ENCODE measurements at places on chromosomes 5 and 9.

GRCh38 chr5:113804264-113804663 is 290.8 kb downstream of the YTHDC2 start:
- no peak for DNase-seq

- DNase-seq, result no peak
These were observed 65.3 kb downstream of the ICE1 start for GRCh38 chr5:5487585-5488360.

- no peak for DNase-seq
These were observed 79.5 kb downstream of the COL15A1 start for GRCh38 chr9:99023231-99023630.

GRCh38 chr9:5492965-5493678 is 17.2 kb upstream of the PDCD1LG2 start:
- DNase-seq, result no peak

DNA sequence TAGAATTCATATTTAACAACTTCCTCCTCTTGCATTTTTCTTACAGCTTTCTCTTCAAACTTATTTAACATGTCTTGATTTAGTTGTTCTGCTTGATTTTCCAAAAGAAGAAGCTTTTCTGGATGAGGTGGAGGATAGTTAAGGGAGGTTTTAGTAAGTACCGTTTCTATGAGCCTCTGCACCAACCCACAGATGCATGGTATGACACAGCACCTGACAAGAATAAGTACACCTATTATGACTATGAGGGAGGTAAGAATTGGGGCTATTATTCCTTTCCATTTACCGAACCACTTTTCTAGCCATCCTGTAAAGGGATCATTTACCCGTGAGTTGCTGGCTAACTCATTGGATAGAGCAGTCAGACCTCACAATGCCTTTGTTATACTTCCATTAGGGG is 2.5 kb upstream of the HMGCS1 start:
- DNase-seq, result no peak

- DNase-seq, result no peak
These were observed 82.1 kb downstream of the RXRA start for GRCh38 chr9:134408389-134408788.

DNA sequence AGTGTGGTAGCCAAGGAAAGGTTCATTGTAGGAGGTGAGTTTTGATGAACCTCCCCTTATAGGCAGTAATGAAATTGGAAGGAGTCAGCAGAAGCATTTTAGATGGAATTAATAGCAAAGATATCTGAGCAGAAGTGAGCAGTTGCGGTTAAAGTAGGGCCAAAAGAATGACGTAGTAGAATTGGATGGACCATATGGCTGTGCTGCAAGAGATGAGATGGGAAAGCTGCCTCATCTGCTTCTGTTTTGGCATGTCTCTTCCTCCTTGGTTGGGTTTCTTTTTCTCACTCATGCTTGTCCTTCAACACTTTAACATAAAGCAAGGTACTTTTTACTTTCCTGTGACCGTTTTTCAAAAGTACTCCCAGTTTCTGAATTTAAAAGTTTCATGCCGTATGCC is 55.8 kb downstream of the AQP7 start:
- DNase-seq, result no peak

DNA sequence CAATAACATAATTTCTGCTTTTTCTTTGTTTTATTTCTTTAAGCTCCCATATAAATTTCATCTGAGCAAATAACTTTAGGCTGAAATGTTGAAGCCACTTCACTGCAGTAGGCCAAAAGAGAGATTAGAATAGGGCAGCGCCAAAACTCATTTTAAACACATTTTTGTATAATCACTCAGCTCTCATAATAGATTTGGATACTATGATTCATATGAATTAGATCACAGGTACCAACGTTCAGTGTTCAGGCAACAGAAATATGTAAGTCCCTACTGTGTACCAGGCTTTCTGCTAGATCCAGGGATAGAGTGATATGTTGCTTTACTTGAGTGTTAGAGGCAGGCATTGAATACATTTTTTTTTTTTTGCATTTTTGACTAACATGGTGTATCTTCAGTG is 370.5 kb downstream of the PTPRD start:
- no peak for DNase-seq

- DNase-seq, result no peak
These were observed 23.0 kb upstream of the RBM22 start for GRCh38 chr5:150723845-150724244.

- DNase-seq, result peak; percentile 56
These were observed 26.1 kb upstream of the ANXA6 start for GRCh38 chr5:151183456-151184245.

GRCh38 chr5:55821731-55822512 is 29.2 kb upstream of the IL31RA start:
- DNase-seq, result peak; percentile 54

Data from eye (tissue), 1 donor.